Activated CD8-positive, alpha-beta T cell treated with anti-CD3 and anti-CD28 coated beads for 36 hours (primary cell): ENCODE measurements at places on chromosomes 2 and 18. TPM values are rescaled to one million over a fixed set of nuclear protein-coding genes. Genes with fewer than 3 reads are reported as not detected.

GRCh38 chr18:25561918-25562317, 210.0 kb upstream of the ZNF521 start:
- H3K36me3 ChIP-seq, result no peaks in the 10 kb centered on the region
- peak; percentile 4 for DNase-seq
- H3K4me1 ChIP-seq, result no peaks in the 10 kb centered on the region
- H3K27ac ChIP-seq, result no peak overlapping the region
- no peaks in the 10 kb centered on the region for H3K27me3 ChIP-seq

GRCh38 chr2:169599568-169599967, 15.4 kb downstream of the PPIG start:
- H3K4me3 ChIP-seq, result no peak overlapping the region
- no peak for DNase-seq
- peaks cover 6% of the 10 kb centered on the region for H3K36me3 ChIP-seq

DNA sequence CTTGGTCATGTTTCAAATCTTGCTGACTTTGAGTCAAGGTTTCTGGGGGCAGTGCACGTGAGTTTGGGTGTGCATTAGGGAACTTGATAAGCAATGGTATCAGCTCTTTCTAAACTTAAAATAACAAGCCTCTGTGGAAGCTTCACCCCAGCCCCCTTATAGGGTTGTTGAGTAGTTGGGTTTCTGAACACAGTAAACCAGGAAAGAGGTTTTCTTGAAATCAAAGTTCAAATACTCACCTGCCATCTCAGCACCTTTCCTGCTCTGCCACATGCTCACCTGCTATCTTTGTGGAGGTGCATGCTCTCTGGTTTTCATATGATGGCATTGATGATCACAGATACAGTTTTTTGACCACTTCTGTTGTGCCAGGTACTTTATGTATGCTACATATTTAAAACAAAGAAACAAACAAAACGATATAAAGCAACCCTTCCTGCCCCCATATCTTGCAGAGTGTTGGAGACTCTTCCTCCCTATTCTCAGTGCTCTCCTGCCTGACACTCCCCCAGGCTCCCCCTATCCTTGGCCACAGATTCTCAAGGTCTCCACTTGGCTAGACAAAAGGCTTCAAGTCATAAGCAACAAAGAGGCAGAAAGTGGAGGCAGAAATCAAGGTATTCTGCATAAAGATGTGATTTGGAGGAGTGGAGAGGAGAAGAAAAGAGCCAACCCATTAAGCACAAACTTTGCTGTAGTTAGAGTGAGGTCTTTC, 360.6 kb downstream of the CYRIA start:
- DNase-seq, result no peak
- peaks cover 13% of the 10 kb centered on the region for H3K27me3 ChIP-seq
- H3K27ac ChIP-seq, result no peak overlapping the region

The COLEC11 gene
- not detected for total RNA-seq

DNA sequence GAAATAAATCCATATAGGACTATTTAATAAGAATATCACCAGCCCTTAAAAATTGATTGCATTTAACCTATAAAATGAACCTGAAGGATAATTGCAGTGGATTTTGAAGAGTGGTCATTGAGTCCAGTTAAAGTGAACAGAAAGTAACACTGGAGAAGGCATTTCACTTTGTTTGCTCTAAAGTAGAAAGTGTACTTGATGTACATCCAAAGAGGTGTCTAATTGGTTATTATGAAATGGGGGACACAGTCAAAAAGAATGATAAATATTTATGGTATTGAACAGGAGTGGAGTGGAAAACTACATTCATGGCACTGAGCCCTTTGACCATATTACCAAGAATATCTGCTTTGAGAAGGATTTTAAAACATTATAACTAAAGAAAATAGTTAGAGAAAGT, 28.2 kb upstream of the MAP2 start:
- H3K4me3 ChIP-seq, result no peak overlapping the region
- no peaks in the 10 kb centered on the region for H3K36me3 ChIP-seq
- no peak overlapping the region for H3K27ac ChIP-seq
- no peak for DNase-seq
